NCI-H1048 (cell line): ENCODE measurements at places on chromosomes 11 and 22.

GRCh38 chr22:38419121-38419857 lies 35.7 kb downstream of the KCNJ4 start:
- no peak for DNase-seq

DNA sequence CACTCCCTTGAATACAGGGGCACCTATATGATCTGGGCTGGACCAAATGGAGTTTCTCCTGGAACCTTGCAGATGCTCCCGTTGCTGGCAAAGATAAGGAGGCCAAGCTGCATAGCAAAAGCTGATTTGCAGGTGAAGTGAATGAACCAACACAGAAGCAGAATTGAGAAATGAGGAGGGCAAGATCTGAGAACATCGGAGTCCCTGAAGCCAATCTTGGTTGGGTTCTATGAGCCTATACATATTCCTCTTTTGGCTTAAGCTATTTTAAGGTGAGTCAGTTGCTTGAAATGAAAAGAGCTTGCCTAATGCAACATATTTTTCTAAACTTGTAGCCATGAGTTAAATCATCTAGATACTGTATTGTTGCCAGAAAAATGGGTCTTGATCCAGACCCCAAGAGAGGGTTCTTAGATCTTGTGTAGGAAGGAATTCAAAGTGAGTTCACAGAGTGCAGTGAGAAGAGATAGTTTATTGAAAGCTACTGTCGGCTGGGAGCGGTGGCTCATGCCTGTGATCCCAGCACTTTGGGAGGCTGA lies 23.5 kb downstream of the WEE1 start:
- DNase-seq: no peak

- no peak for DNase-seq
Measured at GRCh38 chr22:37222440-37222971, 10.2 kb upstream of the SSTR3 start.

DNA sequence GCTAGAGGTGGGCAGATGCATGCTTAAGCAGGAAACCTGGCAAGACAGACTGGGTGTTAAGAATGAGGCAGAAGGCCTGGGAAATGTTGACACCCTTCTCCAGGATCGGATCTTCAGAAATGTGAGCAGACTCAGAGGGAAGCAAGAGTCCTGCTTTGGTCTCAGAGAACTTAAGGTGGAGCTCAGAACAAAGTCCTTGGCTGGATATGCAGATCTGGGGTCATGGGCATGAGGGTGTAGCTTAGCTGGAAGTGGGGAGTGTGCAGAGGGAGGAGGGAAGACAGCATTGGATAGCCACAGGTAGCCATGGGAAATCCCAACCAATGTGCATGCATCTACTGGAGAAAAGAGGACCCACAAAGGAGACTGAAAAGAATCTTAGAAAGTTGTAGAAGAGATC lies 58.6 kb upstream of the CDON start:
- no peak for DNase-seq

- no peak for DNase-seq
Measured at GRCh38 chr11:102305352-102306047, 11.8 kb upstream of the BIRC3 start.

- no peak for DNase-seq
Measured at GRCh38 chr11:100574894-100575769, 112.0 kb upstream of the ARHGAP42 start.

- no peak for DNase-seq
Measured at GRCh38 chr11:126390272-126390867, 34.9 kb downstream of the ST3GAL4 start.

- no peak for DNase-seq
Measured at GRCh38 chr11:100932474-100933100, 197.0 kb downstream of the PGR start.

GRCh38 chr11:36251823-36252222 lies 37.4 kb downstream of the COMMD9 start:
- no peak for DNase-seq

- DNase-seq: no peak
Measured at GRCh38 chr11:44189986-44190882, 94.8 kb downstream of the EXT2 start.

- DNase-seq: no peak
Measured at GRCh38 chr22:42425989-42426355, 6.2 kb downstream of the NFAM1 start.

- DNase-seq: no peak
Measured at GRCh38 chr11:122690801-122691548, 35.5 kb downstream of the UBASH3B start.

- no peak for DNase-seq
Measured at GRCh38 chr11:86638673-86639072, 33.7 kb downstream of the ME3 start.

DNA sequence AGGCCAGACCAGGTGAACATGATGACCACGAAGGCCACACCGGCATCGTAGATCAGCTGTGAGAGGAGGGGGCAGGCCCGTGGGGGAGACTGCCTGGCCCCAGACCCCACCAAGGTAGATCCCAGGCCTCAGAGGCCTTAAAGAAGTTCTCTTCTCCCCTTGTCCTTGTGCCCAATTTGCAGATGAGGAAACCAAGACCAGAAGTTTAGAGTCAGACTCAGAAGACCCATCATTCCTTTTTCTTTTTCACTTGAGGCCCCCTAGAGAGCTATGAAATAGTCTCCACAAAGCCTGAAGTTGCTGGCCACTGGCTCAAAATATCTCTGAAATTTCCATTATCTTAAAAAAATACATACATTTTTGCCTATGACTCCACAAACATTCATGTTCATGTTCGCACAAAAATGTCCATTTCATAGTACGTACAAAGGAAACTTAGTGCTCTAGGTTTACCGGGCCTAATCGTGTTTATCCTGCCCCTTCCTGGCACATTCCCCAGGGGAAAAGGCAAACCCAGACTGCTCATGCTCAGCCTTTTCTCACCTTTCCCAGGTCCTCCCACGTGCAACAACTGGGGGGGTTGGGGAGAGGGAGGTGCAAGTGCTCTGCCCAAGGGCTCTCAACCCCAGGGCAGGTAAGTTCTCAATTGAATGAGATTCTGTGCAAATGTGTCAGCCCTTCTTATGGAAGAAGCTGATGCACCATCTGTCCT lies 19.2 kb downstream of the SLC43A1 start:
- no peak for DNase-seq

DNA sequence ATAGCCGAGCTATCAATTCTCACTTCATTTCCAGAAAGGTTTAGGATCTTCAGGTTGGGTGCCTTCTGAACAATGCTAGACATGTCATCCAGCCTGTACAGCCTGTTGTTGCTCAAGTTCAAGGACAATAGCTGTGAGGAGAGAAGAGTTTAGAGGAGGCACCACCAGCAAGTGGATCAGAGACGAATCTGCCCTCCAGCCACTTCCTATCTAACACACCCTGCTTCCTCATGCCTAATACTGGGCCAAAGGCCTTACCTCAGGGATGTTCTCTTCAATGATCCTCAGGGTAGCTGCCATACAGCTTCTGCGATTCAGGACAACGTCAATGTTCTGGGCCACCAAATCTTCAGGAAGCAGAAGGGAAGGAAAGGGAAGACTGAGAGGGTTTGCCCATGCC lies 4.2 kb downstream of the NXF1 start:
- DNase-seq: no peak

DNA sequence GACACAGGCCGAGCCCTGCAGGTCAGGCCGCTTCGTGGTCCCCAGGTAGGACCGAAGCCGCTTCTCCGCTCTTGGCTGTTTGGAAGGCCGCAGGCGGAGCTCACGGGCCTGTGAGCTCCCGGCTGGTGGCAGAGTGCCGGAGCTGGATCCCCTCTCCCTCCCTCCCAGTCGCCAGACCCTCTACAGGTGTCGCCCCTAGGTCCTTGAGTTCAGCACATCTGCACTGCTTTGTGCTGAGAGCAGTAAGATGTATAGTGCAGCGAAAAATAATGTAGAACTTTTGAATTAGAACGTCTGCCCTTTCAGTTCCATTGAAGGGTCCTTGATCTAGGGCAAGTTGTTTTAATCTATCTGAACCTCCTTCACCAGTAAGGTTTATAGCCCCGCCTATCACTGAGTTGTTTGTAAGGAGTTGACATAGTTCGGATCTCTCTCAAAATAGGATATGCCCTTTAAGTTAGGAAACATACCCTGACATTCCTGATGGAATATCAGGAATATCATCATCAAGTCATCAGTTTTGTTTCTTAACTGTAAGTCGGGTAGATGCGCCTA lies 419 bp downstream of the ANKRD49 start:
- no peak for DNase-seq

DNA sequence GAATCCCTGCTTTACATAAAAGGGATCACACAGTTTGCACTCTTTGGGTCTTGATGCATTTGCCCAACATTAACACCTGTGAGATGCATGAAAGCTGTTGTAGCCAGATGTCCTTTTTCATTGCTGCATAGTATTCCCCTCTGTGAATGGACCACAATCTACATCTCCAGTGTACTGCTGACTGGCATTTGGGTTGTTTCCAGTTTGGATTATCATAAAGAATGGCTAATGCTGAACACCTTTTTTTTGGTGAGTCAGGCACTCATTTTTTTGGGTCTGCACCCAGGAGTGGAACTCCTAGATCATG lies 58.3 kb downstream of the PHF21B start:
- DNase-seq: no peak

DNA sequence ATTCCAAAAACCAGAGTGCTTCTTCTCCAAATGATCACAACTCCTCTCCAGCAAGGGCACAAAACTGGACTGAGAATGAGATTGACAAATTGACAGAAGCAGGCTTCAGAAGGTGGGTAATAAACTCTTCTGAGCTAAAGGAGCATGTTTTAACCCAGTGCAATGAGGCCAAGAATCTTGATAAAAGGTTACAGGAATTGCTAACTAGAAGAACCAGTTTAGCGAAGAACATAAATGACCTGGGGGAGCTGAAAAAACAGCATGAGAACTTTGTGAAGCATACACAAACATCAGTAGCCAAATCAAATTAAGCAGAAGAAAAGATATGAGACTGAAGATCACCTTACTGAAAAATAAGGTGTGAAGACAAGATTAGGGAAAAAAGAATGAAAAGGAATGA lies 15.5 kb downstream of the OR52M1 start:
- no peak for DNase-seq

DNA sequence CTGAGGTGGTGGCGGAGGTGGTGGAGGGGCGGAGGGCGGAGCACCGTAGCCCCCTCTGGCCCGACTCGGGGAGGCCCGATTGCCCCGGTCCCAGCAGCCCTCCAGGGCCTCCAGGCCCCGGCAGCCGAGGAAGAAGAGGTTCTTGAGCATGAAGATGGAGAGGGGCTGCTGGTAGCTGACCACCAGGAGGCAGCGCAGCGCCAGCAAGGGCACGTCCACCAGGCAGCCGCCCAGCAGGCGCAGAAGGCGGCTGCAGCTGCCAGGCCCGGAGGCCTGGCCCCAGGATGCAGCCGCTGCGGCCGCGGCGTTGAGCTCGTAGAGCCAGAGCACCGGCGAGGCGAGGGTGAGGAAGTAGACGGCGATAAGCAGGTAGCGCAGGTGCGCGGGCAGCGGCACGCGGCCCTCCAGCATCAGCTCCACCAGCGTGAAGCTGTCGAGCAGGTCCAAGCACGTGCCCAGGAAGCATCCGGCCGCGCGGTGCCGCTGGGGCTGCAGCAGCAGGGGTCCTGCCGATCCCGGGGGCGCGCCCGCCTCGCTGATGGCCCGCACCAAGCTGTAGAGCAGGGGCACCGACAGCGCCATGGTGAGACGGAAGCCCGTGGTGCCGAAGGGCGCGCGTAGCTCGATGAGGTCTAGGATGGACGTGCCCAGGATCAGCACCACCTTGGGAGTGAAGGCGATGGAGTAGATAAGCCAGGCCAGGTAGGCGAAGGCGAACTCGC lies 1.5 kb downstream of the TMEM121B start:
- DNase-seq: no peak

- DNase-seq: no peak
Measured at GRCh38 chr22:44409211-44409973, 88.6 kb downstream of the RTL6 start.

GRCh38 chr11:101456812-101457211 lies 127.0 kb downstream of the TRPC6 start:
- DNase-seq: no peak

DNA sequence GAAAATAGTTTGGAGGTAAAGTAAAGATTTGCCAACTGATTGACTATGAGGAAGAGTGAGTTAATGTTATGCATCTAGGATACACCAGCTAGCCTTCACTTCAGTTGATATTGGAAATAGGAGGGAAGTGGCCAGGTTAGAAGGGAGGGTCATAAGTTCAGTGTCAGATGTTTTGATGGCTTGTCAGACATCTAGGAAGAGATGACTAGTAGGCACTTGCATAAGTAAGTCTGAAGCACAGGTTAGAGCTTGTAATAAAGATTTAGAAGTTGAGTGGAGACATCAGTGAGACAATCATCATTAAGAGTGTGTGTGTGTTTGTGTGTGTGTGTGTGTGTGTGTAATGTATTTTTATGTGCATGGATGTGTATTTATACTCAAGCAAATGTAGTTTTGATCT lies 146.1 kb downstream of the OR4C45 start:
- no peak for DNase-seq

DNA sequence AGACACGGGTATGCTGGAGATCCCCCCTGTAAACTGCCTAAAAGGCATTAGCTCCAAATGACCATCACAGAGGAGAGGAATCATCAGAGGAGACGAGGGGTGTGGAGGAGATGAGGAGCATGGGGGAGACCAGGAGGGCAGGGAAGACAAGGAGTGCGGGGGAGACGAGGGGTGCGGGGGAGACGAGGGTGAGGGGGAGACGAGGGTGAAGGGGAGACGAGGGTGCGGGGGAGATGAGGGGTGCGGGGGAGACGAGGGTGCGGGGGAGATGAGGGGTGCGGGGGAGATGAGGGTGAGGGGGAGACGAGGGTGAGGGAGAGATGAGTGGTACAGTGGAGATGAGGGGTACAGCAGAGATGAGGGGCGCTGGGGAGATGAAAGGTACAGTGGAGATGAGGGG lies 17.5 kb upstream of the GAL start:
- DNase-seq: no peak

- no peak for DNase-seq
Measured at GRCh38 chr22:37771081-37771480, 36.7 kb upstream of the GCAT start.

DNA sequence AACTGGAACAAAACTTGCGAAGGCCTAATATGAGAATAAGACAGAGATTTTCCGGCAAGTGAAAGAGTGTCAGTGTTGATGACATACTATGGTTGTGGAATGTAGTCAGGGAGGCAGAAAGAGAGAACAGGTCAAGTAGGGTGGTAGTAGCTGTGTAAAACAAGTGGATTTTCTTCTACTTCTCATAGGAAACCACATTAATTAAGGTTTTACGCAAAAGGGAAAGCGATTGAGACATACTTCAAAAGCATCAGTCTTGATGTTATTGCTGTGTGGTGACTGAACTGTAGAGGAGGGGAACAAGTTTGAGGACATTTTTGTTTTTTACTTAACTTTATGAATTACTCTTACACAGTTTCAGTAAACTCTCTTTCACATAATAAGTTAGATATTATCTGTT lies 186.0 kb upstream of the CNTN5 start:
- DNase-seq: no peak

DNA sequence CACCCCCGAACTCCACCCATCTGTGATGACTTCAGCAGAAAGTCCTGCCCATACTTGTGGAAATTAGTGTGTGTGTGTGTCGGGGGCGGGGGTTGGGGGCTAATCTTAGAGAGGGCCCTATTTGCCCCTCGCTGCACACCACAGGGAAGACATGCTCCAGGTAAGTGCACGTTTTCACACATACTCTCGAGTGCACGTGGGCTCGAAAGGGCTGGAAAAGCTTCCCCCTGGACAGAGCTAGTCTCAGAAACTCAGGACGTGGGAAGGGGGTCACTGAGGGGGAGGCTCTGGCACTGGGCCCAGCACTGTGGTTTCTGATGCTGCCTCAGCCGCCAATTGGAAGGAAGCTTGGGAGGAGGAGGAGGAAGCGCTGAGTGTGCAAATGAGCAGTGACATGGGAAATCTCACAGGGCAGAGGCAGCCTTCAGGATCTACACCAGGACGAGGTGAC lies 40.7 kb upstream of the CD82 start:
- DNase-seq: no peak

- DNase-seq: no peak
Measured at GRCh38 chr11:45715418-45715817, 50.0 kb upstream of the CHST1 start.
